NCI-H187 treated with DMSO at 0.1 percent for 48 hours (cell line): ENCODE measurements at places on chromosomes 3 and 15.

- no peak for DNase-seq
Measured at GRCh38 chr15:58779554-58779953, 8.5 kb downstream of the MINDY2 start.

- DNase-seq: no peak
Measured at GRCh38 chr3:16142350-16143025, 32.0 kb upstream of the GALNT15 start.

DNA sequence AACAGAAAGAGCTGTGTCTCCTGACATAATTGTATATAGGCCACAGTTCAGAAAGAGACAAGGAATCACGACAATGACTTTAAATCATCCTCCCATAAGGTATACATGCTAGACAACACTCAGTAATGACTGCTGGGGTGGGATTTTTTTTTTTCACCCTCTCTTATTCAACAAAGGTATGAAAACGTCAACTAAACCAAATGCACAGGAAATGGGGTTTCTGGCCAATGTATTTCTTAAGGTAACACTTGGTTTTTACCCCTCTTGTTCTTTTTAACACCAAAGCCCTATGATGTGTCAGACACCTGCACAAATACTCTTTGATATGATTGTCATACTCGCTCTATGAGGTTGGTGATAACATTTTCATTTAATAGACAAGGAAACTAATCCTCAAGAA, 78.3 kb downstream of the MCF2L2 start:
- DNase-seq: no peak

- DNase-seq: no peak
Measured at GRCh38 chr15:93644595-93644994, 555.6 kb upstream of the RGMA start.

- DNase-seq: no peak
Measured at GRCh38 chr3:105354429-105354828, 12.3 kb upstream of the ALCAM start.

DNA sequence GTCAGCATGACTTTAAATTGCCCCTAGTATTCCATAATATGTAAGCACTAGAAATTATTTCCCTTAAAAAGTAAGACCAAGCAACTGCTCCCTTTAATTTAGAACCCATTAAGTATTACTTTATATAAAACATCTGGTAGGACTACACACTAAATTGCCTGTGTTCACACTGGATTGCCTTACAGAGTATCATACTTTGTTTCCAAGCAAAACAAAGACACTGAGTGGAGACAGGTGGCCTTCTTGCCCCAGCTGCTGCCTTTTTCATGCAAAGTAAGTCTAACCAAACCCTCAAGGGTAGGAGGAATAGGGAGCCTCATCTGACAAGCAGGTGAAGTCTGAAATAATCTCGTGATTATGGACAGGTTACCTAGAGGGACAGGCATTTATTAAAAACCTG, 87.3 kb downstream of the PEX5L start:
- DNase-seq: peak; percentile 74

DNA sequence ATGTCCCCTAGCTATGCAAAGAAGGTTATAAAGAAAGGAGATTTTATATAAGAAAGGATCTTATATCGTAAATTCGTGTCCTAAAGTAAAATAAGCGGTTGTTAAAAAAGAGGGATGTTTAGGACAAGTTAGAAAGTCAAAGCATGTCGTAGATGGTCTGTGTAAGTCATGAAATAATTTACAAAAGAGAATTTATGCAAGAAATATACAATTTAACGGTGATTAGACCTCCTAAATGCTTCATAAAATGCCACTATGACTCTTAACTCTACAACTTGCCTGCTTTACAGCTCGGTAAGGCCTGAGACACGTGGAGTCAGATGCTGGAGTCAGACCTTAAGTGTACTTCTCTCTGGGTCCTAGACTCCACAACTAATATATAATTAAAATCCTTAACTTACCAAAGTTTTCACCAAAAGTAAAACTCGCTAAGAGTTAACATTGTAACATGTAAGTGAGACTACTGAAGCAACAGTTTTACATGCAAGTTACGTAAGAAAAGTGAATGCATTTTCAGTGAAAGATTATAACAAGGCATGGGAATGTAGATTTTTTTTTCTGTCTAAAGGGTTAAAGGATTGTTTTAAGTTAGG, 13.3 kb upstream of the SRPRB start:
- no peak for DNase-seq

DNA sequence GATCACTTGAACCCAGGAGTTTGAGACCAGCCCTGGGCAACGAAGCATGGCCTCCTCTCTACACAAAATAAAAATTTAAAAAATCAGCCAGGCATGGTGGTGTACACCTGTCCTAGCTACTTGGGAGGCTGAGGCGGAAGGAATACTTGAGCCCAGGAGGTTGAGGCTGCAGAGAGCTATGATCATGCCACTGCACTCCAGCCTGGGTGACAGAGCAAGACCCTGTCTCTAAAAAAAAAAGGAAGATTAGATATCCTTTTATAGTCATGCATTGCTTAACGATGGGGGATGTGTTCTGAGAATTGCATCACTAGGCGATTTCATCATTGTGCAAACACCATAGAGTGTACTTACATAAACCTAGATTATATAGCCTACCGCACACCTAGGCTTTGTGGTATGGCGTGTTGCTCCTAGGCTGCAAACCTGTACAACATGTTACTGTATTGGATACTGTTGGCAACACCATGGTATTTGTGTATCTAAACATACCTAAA, 12.6 kb downstream of the ALAS1 start:
- no peak for DNase-seq

- no peak for DNase-seq
Measured at GRCh38 chr15:60344461-60344860, 53.3 kb downstream of the ANXA2 start.

GRCh38 chr3:73855813-73856212, 231.1 kb upstream of the PDZRN3 start:
- no peak for DNase-seq

DNA sequence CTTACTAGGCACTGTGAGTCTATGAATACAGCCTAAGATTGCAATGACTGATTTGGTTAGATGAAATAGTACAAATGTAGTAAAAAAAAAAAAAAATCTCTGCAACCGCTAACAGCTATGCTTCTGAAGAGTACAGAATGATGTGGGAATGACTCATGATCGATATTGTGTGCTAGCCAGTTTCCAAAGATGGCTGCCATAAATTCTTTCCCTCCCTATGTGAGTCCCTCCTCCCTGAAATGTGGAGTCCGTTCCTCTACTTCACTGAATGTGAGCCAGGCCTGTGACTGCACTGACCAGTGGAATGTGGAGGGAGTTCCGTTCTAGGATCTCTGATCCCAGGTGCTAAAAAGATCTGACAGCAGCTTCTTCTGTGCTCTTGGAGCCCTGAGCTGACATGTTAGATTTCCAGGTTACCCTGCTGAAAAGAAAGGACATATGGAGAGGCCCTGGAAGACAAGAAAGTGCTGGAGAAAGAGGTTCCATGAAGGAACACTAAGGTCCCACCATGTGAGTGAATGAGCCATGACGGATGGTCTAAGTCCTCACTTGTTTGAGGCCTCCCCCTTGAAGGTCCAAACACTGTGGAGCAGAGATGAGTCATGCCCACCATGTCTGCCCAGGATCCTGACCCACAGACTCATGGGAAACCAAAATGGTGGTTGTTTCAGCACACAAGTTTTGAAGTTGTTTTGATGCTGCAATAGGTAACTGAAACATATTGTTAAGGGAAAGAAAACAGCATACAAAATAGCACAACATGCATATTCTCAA, 46.3 kb downstream of the DGKG start:
- no peak for DNase-seq

DNA sequence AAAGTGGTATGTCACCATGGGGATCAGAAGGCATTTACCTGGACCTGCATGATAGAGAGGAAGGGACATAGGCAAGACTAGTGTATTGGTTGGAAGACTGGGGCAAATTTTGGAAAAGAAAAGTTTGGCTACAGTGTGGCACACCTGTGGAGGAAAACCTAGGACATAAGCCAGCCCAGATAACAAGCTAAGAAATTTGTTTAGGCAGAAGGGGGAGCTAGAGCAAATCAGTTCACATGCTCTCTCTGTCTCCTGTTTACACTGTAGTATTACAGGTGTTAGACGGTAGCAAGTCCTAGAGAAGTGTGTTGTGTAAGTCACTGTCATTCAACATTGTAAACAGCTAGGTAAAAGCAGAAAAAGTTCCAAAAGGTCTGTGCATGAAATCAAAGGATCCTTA, 11.9 kb upstream of the ALDH1A2 start:
- DNase-seq: no peak

DNA sequence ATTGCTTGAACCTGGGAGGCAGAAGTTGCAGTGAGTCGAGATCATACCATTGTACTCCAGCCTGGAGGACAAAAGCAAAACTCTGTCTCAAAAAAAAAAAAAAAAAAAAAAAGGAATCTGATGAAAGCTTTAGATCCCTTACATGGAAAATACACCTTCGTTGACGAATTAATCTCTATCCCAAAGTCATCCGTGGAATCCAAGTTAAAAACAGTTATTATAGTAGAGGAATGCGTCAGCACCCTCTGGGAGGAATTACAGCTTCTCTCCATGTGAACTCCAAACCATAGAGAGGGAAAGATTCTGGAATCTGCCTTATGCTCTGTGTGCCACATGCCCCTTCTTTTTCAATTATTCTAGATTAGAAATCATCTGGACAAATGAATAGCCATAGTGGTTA, 192.3 kb upstream of the C2CD4B start:
- DNase-seq: no peak

- DNase-seq: no peak
Measured at GRCh38 chr15:94381384-94381783, 150.0 kb downstream of the MCTP2 start.

DNA sequence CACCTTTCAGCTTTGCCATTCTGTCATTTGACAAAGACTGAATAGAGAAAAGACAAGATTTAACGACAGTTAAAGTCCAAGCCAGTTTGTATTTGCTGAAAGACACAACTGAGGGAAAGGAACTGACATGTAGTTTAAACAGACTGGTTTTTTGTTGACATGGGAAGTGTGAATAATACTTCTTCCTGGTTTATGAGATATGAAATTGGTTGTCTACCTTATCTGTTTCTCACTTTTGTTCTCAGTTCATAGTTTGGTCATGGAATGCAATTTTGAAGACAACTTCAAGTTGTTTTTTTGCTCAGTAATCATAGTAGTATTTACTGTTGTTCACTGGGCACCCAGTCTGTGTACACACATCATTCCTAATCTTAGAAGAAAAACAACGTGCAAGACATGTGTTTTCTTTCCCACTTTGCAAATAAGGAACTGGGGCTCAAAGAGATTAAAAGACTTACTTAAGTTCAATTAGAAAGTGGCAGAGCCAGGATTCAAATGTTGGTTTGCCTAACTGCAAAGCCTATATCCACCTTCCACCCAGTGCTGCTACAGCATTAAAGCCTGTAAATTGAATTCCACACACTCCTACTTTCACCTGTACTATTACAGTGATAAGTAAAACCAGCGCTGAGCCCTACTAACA, 103.5 kb downstream of the LPP start:
- no peak for DNase-seq

DNA sequence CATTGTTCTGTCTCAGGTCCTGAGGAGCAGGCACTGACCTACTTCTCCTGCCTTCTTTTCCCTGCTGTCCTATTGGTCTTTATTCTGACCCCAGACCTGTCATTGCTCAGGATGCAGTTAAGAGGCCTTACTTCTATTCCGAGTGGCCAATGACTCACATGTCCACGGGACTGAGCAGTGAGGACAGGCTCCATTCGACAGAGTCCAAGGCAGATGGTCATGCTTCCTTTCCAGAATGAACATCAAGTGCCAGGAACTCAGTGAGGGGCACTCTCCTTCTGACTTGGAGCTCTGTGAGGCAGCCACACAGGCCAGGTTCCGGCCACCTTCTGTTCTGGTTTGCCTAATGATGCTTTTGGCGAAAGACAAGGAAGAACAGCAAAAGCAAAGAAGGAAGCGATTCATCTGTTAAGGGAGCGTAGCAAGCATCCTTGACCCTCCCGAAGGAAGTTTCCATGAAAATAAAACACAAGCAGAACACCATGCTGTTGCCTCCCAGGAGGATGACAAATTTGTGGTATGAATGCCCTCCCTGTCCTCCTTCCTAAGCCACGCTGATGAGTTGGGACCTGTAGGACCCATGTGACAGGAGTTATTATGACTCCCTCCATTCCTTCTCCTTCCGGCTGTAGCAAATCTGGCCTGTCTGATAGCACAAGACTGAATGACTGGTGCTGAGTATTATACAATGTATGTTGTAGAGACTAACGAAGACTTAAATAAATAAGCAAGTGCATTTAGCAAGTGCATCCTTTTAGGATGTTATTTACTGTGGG, 14.4 kb upstream of the TPRG1 start:
- DNase-seq: no peak

DNA sequence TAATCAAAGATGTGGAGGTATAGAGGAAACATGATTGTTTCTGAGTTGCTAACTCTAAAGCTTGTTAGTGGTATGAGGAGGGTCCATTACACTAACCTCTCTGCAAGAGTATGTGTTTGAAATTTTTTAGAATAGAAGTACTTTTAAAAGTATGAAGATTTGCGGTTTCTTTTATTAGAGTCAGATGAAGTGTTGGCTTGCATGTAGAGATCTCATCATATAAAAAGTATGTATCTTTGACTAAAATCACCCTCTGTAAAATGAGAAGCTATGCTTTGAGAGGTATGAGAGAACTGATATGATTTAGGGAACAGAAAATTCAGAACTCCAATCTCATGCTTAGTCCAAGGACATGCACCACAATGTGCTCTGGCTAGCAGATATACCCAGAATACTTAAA, 140.4 kb upstream of the MBNL1 start:
- DNase-seq: no peak

- DNase-seq: no peak
Measured at GRCh38 chr3:110811050-110811449, 260.6 kb upstream of the NECTIN3 start.

DNA sequence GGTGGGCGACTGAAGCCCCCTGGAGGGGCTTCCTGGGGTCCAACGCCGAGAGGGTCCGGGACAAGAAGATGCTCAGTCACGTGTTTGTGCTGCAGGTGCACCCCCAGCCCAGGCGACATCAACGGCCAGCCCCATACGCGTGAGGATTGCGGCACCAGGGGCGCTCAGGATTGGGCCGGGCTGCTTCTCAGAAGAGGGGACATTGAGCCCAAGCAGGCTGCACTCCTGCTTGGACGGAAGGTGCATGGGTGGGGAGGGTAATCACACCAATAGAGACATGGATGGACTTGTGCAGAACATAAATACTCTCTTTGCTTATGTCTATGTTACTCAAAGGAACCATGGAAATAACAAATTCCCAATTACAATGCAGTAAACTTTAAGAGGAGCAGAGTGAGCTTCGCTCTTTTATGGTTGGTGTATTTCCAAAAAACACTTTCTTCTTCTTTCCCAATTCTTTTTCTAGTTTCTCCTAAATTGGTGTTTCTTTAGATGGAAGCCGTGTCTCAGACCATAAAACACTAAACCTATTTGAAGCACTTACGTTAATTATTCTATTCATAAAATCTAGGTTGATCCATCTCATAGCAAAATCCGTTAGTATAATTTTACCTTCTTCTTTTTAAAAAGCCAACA, 182.7 kb downstream of the GOLGA6L6 start:
- no peak for DNase-seq

DNA sequence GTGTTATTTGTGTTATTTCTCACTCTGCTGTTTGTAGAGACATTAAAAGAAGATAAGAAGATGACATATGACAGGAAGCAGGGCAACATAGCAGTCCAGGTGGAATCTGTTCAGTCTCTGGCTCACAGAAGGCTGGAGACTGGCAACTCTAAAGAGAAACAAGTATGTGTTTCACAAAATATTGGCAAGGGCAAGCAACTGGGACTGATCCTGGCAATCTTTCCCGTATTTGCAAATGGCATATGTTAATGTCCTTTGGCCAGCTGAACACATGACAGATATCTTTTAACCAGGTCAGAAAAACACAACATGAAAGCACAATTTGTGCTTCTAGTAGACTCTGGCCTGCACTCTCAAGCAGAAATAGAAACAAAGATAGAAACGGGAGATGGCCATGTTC, 1354.1 kb upstream of the EPHA6 start:
- DNase-seq: no peak
